ENCODE measurements at places on chromosomes 2 and 18.

- DNase-seq, result no peak
These were observed 762.4 kb downstream of the DSC3 start for GRCh38 chr18:30280186-30280585.

GRCh38 chr2:9060819-9061218, 57.3 kb upstream of the MBOAT2 start:
- DNase-seq, result no peak

DNA sequence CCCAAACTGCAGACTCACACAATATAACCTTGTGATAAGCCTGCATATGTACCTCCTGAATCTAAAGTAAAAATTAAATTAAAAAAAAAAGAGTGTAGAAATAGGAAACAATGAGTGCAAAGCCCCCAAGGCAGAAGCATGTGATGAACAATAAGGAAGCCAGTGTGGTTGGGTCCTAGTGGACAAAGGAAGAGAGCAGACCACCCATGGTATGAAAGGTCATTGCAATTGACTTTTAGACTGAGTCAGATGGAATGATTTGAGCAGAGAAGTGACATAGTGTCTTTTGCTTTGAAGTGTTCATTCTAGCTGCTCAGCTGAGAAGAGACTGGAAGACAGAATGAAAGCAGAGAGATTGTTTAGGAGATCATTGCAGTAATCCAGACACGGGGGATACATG, 417.1 kb downstream of the RAD51AP2 start:
- no peak for DNase-seq

DNA sequence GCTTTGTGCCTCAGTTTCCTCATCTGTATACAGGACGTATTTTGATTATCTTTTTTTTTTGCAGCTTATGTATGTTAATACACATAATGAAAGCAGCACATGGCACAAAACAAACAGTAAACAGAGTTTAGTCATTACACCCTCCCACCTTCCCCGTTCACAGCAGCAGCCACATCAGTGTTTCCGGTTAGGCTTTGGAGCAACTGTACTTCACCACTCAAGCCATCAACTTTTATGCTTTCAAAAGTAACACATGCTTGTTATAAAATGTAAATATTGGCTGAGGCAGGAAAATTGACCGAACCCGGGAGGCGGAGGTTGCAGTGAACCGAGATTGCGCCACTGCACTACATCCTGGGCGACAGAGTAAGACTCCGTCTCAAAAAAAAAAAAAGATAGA, 117.3 kb downstream of the MTCL1 start:
- no peak for DNase-seq

DNA sequence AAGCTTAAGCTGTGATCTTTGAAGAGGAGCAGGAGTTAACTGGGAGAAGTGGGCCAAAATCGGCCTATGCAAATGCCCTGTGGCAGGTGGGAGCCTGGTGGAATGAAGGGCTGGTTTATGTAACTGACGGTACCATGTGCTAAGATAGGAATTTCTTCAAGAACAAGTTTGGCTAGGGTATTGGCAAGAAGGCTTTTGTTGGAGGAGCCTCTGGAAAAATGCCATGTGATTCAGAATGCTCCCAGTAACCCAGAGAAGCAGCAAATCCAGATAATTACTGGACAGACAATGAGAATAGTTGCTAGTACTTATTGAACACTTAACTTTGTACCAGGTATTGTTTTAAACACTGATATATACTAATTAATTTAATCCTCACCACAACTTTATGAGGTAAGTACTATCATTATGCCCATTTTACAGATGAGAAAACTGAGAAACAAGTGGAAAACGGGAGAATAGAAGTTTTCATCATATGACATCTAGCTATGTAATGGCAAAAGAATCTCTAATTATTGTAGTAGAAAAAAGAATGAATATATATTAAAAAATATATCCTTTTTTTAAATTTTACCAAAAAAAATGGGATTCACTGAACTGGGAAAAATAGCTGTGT, 9.1 kb upstream of the FAM124B start:
- no peak for DNase-seq

GRCh38 chr2:203869223-203870042, 1.9 kb downstream of the CTLA4 start:
- DNase-seq, result no peak

GRCh38 chr2:226932443-226932842, 96.6 kb downstream of the RHBDD1 start:
- no peak for DNase-seq

- no peak for DNase-seq
These were observed 2.1 kb downstream of the PROM2 start for GRCh38 chr2:95276244-95276887.

- no peak for DNase-seq
These were observed 102.6 kb upstream of the HS6ST1 start for GRCh38 chr2:128421286-128421685.

GRCh38 chr2:28506112-28506910, 10.5 kb downstream of the PLB1 start:
- no peak for DNase-seq

DNA sequence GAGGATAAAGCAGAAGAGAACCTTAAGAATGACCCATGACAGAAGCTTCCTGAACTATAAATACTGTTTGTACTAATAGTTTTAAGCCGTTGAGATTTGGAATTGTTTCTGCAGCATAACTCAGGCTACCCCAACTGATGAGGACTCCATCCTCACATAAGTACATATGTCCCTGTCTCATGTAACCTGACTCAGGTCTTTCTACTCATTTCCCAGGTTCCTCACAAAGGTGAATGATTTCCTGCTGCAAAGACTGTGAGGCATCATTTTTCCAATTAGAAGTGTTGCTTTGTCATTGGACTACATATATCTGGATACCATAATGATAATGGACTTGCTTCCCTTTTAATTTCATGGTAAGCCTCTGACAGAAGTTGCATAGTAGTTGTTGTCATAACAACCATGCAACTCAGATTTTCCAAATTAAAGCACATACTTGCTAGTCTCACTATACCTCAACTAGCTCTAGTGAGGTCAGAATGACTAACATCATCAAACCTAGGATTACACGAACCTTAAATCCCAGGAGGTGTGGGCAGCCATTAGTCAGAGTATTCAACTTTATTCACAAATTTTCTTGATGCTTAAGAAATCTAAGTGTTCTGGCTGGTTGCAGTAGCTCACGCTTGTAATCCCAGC, 38.0 kb upstream of the NEDD4L start:
- no peak for DNase-seq

- no peak for DNase-seq
These were observed 22.9 kb downstream of the SOCS6 start for GRCh38 chr18:70311726-70312125.

- DNase-seq, result no peak
These were observed 73.6 kb downstream of the COPS8 start for GRCh38 chr2:237159006-237159911.

DNA sequence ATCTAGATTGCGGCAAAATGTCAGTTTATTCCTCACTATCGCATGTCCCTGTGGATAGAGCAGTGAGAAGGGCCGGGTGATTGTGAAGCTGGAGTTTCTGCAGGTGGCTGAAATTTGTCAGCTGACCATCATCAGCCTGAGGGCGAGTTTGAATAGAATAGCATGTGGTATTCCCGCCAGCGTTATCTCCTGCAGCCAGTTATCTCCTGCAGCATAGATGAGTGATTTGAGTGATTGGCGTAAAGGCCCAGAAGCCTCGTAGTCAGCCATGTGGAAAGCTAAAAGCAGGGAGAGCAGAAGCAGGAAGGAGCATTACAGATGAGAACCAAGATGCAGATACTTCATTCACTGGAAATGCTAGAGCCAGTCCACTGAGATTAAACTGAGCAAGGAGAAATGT, 65.5 kb downstream of the CABLES1 start:
- DNase-seq, result no peak

GRCh38 chr2:20175931-20176330, 49.0 kb downstream of the SDC1 start:
- DNase-seq, result no peak

- DNase-seq, result no peak
These were observed 55.0 kb downstream of the MAPK4 start for GRCh38 chr18:50614838-50615237.

GRCh38 chr2:46545015-46545839, 65.9 kb downstream of the TMEM247 start:
- no peak for DNase-seq

GRCh38 chr2:17495590-17495989, 22.6 kb downstream of the RAD51AP2 start:
- no peak for DNase-seq

DNA sequence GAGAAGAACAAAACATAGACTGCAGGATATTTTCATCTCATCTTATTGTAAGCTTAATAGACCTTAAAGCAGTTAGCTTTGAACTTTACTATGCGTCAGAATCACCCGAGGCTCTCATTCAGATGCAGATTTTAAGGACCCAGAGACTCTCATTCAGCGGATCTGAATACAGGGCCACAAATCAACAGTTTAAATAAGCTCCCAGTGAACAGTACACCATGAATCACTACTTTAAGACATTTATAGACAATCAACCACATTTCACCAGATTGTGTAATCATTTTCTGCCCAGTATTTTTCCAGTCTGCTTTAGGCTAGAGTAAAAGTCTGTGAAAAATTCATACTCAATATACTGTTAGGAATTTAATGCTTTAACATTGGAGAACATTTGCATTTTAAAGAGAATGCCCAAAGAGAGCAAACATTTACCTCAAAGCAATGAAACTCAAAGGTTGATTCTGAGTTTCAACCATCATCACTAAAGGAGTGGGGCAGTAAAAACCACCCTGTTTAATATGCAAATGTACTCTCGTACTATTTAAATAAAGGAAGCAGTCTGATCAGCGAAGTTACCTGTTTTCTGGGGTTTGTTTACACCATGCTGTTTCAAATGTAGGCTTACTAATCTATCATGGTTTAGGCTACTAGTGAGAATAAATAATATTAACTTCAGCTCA, 11.0 kb upstream of the ALPK2 start:
- DNase-seq, result no peak

DNA sequence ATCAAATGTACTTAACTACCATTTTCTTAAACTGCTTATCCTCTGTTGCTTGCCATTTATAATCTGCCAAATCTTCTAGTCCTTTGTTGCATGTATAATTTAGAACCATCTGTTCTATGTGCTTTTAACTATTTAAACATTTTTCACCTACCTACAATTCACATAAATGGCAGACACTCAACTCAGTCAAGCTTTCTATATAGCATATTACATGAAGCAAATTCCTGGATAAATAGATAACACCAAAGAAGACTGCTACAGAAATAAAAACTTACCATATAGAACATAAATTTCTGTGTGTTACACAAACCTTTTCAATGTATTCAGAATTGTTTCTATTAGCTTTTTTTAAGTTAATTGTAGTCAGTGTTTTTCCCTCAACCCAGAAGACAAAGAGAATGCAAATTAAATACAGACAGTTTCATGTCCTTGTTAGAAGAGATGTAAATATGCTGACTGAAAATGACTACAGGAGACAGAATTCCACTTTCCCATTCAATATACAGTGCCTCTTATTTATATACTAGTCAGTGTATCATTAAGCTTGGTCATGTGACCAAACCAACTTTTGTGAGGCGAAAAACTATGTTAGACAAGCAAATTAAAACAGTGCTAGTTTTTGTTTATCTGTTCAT, 2.6 kb downstream of the BAZ2B start:
- no peak for DNase-seq

GRCh38 chr2:190855245-190855644, 25.4 kb upstream of the GLS start:
- no peak for DNase-seq

- no peak for DNase-seq
These were observed 79.6 kb upstream of the SPOPL start for GRCh38 chr2:138421971-138422335.

DNA sequence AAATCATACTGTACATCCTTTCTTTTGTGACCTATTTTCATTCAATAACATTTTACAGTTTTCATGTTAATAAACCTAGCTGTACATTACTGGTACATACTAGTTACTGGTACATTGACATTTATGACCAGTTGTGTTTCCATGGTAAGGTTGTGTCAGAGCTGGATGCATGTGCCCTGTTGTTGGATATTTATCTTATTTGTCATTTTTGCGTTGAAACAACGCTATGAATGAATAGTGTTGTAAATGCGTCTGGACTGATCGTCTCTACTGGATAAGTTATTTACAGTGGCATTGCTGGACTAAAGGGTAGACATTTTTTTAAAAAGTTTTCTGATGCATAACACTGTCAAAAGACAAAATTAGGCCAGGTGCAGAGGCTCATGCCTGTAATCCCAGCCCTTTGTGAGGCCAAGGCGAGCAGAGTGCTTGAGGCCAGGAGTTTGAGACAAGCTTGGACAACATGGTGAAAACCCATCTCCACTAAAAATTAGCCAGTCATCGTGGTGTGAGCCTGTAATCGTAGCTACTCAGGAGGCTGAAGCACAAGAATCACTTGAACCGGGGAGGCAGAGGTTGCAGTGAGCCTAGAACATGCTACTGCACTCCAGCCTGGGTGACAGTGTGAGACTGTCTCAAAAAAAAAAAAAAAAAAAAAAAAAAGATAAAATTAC, 40.2 kb downstream of the MCFD2 start:
- no peak for DNase-seq

DNA sequence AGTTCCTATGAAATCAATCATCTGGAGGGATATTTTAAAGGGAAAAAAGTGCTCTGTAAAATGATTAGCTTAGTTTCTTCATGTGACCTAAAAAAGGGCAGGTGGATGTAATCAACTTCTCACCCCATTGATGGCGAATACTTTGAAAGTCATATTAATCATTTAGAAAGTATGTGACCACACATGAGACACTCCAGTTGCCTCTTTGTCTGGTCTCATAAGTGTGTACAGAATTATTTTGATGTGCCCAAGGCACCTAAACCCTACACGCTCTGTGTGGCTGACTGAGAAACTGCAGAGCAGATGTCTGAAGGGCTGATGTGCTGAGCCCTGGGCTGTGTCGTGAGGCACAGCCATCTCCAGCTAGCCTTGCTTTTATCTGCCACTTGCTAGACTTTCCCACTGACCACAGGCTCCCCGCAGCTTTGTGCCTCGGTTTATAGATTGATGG, 26.9 kb downstream of the SGPP2 start:
- DNase-seq, result no peak
